ENCODE measurements at places on chromosomes 11 and 22.

GRCh38 chr11:32050264-32050663 lies 40.6 kb upstream of the RCN1 start:
- DNase-seq, result no peak

DNA sequence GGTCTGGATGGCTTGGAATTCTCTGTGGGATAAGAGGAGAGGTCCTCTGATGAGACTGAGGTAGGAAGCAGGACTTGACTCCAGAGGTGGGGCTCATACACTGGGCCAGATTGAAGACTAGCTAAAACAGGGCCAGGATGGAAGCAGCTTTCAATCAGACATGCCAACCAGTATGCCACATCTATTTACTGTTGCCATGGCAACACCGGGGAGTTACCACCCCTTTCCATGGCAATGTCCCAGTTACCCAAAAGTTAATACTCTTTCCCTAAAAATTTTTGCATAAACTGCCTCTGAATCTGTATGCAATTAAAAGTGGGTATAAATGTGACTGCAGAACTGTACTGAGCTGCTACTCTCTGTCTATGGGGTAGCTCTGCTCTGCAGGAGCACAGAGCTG lies 247.5 kb upstream of the ZBED5 start:
- no peak for DNase-seq

DNA sequence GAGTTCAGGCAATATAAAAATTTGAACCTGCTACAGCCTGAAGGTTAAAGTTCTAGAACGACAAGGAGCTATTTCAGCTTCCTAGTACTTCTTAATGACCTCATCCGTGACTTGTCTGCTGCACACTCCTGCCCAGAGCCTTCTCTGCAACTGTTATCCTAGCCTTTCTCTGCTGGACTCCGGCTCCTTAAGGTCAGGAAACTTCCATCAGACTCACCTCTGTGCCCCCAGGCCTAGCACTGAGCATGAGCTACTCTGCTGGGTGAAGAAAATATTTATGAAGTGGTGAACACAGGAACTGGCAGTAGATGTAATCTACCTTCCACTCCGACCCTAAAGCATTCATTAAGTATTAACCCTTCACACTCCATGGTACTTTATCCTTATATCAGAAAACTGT lies 18.4 kb downstream of the CSNK2A3 start:
- DNase-seq, result no peak

- no peak for DNase-seq
Measured at GRCh38 chr11:128399251-128400121, 187.9 kb downstream of the ETS1 start.

DNA sequence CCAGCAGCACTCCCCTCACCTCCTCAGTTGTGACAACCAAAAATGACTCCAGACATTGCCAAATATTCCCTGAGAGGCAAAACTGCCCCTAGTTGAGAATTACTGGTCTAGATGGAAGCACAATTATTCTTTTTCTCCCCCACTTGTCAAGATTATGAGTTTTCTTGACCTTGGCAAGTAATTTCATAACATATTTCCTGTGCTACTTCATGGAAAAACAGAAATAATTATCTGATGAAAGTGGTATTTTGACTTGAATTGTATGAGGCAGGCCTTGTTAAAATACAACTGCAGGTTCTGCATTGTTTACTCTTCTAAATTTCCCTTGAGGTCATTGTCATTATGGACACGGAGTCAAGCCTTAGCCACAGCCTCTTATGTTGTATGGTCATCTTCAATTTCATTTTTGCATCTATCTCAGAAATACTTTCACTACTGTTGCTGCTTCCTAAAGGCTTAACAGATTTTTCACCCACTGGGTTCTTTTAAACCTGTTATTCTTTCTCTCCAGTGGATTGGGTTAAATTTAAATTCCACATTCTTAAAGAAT lies 32.2 kb upstream of the LDLRAD3 start:
- no peak for DNase-seq

DNA sequence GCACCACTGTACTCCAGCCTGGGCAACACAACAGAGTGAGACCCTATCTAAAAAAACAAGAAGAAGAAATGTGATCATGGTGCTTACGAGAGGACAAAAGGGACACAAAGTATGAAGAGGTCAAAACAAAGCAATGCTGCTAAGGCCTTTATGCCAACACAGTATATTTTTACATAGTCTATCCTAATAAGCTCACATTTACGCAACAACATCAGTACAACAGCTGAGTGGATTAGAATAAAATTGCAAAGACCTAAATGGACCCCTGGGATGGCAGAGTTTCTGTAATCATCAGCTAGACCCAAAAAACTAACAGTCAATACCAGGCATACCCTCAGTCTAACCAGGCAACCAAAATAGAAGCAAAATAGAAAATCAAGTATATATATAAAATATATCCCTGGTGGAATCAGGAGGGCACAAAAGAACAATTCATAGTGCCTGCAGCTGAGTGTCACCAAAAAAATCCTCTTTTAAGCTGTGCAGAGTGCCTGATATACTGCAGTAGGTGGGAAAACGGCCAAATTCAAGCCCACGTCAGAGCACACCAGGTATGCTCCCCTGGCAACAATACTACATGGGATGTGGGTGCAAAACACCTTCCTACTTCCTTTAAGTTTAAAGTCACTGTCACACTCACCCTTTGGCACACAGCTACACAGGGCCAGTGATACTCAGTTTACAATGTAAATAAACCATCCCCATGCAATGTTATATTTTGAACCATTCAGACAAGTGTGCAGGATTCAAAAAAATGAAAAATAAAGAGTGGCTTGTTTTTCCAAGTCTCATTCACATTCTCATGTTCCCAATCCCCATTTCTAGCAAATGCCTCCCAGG lies 57.8 kb downstream of the RBFOX2 start:
- no peak for DNase-seq

- DNase-seq, result no peak
Measured at GRCh38 chr11:128471138-128471661, 116.2 kb downstream of the ETS1 start.

DNA sequence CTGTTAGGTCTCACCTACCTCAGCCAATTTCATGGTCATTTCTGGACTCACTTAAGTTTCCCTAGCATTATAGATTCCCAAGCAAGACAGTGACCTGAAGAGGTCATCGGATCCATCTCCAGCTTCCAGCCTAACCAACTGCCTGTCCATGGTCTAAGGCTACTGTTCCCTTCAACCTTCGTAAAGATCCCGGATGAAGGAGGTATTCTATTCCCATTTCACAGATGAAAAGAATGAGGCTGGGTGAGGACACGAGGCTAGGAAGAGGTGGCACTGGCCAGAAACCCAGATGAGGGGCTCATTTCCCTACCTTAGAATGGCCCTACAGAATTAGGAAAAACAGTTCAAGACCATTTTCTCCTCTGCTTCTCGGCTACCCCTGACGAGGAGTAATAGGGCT lies 31.3 kb upstream of the DRD2 start:
- DNase-seq, result no peak

DNA sequence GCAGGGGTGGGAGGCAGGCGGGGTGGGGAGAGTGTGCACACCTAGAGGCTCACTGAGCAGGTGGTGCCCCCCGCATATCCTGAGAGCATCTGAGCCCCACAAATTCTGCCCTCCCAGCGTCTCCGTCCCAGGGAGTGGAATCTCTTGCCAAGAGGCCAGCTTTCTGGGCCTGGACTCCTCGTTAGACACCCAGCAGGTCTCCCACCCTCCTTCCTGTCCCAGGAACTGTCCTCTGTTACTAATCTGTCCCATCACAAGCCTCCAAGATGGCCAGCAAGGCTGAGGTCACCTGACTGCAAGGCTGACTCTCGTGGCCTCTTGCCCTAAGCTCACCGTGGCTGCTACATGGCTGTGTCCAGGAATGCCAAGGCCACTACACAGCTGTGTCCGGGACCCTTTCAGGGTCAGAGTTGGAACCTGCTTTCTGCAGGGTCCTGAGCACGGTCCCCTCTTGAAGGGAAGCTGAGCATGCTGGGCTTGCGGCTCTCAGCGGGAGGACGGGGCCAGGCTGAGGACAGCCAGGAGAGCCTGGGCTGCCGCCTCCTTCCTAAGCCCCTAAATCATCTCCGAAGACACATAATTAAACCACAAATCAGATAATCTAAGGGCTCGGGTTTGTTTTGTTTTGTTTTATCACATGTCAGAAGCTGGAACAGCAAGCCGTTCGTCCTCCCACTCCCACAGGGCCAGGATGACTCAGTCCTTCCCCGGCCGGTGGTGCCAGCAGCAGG lies 1327.3 kb downstream of the TBC1D22A start:
- DNase-seq, result peak; percentile 95

GRCh38 chr11:34750692-34751405 lies 130.0 kb downstream of the EHF start:
- no peak for DNase-seq

DNA sequence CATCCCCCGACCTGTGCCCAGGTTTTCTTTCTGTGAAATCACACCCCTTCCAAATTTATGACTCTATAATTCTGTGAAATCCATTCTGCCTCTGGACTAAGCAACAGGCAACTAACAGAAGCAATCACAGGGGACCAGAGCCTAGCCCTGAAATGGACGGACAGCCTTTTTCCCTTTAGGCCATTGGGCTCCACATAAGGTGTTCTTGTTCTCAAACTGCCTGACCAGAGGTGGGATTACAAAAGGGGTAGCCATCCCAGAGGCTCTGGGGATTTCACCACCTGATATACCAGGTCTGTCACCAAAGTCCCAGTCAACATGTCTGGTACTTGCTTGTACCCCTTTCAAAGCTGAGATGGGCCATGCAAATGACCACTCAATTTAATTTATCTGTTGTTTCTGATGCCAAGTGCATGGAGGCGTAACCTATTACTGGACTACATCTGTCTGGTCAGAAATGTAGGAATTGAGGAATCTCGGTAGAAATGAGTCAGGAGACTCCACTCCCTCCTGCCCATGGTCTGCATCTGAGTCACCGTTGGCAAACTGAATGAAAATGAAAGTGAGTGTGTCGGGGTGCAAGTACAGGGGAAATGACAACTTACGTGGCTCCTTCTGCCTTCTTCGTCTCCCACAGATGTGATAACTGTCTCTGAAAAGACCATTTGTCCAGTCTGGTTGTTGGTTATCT lies 10.2 kb downstream of the DKK3 start:
- DNase-seq, result no peak

GRCh38 chr11:61777234-61778090 lies 14.9 kb downstream of the TMEM258 start:
- no peak for DNase-seq

DNA sequence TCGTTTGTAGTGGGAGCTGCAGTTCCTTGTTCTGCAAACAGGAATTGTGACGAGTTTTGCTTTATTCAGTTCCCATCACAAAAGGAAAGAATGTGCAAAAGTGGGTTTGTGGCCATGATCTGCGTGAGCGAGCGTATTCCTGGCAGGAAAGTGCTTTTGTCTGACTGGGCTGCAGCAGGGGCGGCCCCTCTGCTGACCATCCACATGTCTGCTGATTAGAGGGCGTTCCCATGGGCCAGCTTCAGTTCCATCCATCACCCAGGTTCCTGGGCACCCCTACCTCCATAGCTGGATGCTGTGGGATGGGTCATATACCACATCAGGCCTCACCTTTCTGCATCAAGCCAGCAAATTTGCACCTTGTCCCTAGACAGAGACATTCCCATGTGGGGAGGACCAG lies 28.9 kb upstream of the GAL start:
- DNase-seq, result no peak

- DNase-seq, result no peak
Measured at GRCh38 chr11:48063424-48063978, 83.1 kb downstream of the PTPRJ start.

DNA sequence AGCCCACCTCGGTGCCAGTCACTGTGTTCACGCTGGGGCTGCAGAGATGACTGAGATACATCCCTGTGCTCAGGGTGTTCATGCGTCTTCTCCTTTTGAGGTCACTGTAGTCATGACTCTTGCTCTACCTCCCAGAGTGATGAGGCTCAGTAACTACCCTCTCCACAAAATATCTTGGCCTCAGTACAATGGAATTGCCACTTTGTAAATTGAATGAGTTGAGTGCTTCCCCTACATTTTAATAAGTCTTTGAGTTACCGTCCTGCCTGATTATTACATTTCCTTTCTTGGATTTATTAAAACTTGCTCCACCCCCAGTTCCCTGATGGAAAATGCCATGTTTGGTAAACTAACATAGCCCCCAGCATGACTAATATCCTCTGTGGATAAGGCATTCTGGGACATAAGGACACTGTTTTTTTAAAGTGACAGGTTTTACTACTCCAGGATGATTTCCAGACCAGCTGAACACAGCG lies 15.9 kb downstream of the PRSS23 start:
- DNase-seq, result no peak

GRCh38 chr22:17233348-17234043 lies 14.3 kb upstream of the ADA2 start:
- DNase-seq, result no peak

DNA sequence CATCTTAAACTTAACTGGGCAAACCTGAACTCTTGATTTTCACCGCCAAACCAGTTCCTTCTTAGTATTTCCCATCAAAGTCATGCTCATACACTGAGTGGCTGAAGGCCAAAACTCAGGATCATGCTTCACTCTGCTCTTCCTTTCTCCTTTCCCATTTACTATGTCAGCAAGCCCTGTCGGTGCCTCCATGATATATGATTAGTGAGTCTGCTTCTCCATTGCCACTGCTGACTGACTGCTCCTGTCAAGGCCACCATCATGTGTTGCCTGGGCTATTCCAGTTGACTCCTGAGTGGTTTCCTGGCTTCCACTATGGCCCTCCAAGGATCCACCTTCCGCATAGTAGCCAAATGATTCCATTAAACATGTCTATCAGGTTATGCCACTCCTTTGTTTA lies 42.8 kb upstream of the AMPD3 start:
- no peak for DNase-seq

DNA sequence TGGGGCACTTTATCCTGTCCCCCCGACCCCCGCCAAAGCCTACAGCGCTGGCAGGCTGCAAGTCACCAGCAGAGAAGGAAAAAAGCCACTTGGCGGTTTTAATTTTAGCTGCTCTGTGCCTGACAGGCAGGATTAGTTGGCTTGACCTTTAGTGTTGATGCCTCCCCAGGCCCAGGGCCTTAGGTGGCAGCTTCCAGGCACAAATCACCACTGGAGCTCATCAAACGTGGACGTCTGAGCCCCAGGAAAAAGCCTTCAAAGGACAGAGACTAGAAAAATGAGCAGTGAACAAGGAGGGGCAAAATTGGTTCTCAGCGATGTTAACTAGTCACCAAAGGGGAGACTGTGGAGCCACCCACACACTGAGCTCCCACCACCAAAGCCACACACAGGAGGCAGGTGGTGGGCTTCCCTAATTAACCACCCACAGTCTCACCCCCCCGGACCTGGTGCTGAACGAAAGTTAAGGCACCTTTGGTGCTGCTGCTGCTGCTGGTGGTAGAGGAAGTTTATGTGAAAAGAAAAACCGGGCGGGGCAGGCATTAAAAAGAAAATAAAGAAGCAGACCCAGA lies 4.4 kb upstream of the PYGM start:
- DNase-seq, result no peak
